ENCODE measurements at places on chromosomes 5 and 9. TPM values are rescaled to one million over a fixed set of nuclear protein-coding genes. Genes with fewer than 3 reads are reported as not detected.

Gene SPATA31E1
- not detected for polyA plus RNA-seq

Gene SAXO1
- polyA plus RNA-seq, result not detected

Gene NUP214
- 21.2 TPM for polyA plus RNA-seq

Gene IL33
- polyA plus RNA-seq, result 0.72 TPM

Gene SELENOP
- 0.14 TPM for polyA plus RNA-seq

Gene CAMSAP1
- polyA plus RNA-seq, result 15.0 TPM

Gene TOMM5
- 324 TPM for polyA plus RNA-seq
